Activated naive CD4-positive, alpha-beta T cell treated with anti-CD3 and anti-CD28 coated beads, Interleukin-2, amount 10 ng/mL, durations not matched to agents 7 days and 5 days (primary cell): ENCODE measurements at places on chromosomes 12 and 14.

GRCh38 chr12:32179011-32179395, 72.4 kb downstream of the BICD1 start:
- DNase-seq, result no peak

GRCh38 chr14:102088012-102088792, 1.4 kb upstream of the HSP90AA1 start:
- DNase-seq, result peak; percentile 67

DNA sequence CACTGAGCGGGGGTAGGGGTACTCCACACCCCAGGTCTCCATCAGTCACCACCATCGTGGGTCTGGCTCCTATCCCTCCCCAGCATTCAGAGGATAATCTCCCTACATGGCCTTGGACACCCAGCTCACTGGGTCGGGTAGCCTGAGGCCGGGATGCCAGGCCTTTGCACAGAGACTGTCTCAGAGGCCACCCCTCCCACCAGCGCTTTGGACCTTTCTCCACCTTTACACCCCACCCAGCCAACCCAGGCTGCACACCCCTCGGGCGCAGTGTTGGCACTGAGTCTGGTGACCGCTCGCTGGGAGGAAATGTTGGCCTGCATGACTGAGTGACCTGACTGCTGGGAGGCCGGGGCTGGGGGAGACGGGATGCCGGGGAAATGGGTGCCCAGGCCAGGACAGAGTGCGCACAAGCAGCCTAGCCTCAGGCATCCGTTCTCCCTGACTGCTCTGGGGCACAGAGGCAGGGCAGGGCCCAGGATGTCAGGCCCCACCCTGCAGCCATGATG, 10.6 kb upstream of the LBHD2 start:
- DNase-seq, result peak; percentile 18

GRCh38 chr12:75974323-75975187, 57.0 kb downstream of the PHLDA1 start:
- no peak for DNase-seq

DNA sequence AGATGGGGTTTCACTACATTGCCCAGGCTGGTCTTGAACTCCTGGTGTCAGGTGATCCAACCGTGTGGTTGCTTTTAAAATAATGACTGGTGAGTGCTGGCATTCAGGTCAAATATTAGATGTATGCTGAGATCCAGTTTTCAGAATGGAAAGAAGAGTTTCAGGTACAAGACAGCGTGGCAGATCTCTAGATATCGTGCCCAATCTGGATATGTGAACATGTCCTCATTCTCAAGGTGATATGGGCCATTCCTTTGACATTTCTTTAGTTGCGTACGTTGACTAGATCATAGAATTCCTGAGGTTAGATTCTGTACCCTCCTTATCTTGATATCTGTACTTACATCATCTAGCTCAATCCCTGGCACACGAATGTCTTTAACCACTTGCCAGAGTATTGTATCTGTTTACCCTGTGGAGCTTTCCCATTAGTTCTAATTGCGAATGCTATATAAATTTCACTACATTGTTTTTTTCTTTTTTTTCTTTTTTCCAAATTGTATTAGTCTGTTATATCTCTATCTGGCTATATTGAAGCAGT, 80.2 kb downstream of the ANO6 start:
- no peak for DNase-seq

DNA sequence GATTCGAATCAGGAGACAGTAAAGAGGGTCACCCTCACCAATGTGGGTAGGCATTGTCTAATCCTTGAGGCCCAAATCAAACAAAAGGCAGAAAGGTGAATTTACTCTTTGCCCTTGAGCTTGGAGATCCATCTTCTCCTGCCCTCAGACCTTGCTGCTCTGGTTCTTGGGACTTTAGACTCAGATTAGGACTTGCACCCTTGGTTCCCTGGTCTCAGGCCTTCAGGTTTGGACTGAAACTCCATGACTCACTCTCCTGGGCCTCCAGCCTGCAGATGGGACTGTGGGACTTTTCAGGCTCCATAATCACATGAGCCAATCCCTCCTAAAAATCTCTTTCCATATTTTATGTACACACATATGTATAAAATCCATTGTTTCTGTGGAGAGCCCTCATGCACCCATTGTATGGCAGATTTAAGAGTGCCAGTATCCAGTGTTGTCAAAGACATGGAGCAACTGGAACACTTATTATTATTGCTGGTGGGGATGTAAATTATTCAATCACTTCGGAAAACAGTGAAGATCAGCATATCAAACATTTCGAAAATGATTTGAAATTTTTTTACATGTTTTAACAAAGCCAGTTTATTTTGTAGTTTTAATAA, 48.7 kb downstream of the EID3 start:
- no peak for DNase-seq

DNA sequence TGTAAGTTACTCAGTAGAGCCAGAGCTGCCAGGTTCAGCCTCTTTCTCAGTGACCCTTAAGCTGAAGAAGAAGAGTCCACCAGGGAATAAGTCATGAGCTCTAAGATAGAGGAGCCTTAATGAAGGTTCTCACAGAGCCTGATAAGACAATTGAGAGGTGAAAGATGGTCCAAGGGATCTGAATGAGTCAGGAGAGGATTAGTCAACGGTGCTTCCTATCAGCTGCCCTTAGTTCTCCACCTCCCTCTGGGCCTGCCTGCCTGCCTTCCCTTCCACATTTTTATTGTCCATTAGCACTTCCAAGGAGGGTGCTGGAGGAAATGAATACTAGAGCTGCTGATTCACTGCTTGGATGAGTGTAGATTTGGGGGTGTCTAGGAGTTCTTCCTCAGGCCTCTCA, 161.7 kb upstream of the RMST start:
- no peak for DNase-seq

GRCh38 chr12:58873496-58873895, 46.8 kb downstream of the LRIG3 start:
- DNase-seq, result no peak

DNA sequence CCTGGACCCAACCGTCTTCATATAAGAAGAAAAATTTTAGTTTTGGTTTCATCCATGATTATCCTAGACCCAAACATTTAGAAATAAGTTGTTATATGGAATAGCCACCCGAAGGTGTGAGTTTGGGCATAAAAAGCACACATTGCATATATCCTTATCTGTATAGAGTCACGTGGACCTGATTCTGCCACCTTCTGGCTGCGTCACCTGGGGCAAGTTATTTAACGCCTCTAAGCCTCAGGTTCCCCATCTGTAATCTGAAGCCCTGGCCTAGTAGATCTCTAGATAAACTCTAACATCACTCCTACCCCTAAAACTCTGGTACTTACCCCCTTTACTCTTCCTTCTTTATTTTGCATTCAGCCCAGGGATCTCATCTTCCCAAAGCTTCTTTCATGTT, 14.3 kb upstream of the KRT5 start:
- peak; percentile 43 for DNase-seq
